ENCODE measurements at places on chromosomes 4 and X.
A peak's percentile ranks its signal among the peaks of the same experiment; 100 is the strongest.

- peak; percentile 33 for DNase-seq
Measured at GRCh38 chr4:77618383-77619241, 13.0 kb downstream of the CXCL13 start.

- DNase-seq: no peak
Measured at GRCh38 chr4:186622788-186623464, 67.6 kb upstream of the MTNR1A start.

- no peak for DNase-seq
Measured at GRCh38 chr4:177391953-177392352, 50.3 kb downstream of the AGA start.

DNA sequence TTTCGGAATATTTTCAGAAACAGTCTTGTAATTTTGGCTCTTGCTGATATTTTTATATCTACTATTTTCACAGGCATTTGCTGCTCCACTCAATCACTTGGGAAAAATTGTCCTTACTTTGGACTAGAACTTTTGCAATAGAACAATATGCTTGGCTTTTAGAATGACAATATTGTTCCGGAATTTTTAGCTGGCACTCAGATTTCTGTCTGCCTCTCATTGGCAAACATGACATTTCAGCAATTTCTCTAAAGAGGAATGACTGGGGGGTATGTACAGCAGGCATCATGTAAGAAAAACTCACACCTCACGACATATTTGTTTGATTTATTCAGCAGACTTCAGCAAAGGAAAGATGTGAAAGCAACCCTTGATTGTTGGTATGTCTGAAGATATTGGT, 243.6 kb upstream of the GPRIN3 start:
- DNase-seq: no peak

GRCh38 chr4:94036964-94037363, 170.7 kb upstream of the SMARCAD1 start:
- no peak for DNase-seq

DNA sequence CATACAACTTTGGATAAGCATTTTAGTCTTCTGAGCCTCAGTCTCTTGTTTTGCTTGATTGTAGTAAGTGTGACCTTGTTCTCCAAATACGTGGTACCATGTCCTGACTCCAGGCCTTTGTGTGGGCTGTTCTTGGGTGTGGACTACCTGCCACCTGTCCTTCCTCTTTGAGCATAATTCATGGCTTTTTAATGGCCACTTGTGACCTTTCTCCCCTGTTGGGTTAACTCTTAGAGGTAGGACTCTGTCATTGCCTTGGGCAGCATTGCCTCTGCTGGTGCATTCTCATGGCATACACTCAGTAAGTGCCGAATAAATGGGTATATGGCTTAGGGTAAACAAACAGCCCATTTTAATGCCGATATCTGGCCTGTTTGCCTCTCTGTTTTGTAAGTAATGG, 3.0 kb downstream of the NSD2 start:
- DNase-seq: no peak

DNA sequence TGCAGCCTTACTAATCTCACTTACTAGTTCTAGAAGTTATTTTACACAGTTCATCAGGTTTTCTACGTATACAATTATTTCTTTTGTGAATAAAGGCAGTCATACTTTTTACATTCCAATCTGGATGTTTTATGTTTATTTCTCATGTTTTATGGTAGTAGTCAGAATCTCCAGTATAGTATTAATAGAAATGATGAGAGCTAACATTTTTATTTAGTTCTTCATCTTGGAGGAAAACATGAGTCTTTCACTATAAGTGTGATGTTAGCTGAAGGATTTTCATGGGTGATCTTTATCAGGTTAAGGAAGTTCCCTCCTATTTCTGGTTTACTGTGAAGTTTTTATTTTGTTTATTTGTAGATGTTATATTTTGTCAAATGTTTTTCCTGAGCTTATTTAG, 256.1 kb upstream of the GIMD1 start:
- DNase-seq: no peak

DNA sequence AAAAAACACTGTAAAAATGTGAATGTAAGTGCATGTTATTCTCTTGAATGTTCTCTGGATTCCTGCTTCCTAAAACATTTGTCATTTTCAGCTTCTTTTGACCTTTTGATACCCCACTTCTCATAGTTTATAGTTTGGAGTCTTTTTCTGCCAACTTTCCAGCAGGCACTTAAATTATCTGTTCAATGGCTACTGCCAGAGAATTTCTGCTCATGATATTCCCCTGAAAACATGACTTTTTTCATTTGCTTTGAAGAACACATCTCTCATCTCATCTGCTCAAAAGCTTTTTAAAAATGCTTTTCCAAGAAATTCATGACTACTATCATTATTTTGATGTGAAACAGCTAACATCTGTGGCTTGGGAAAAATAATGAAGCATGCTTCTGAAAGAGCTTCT, 269.7 kb upstream of the PCDH7 start:
- DNase-seq: no peak

GRCh38 chr4:6767386-6767747, 15.2 kb upstream of the KIAA0232 start:
- no peak for DNase-seq

- no peak for DNase-seq
Measured at GRCh38 chrX:119871245-119871598, 311 bp downstream of the RNF113A start.

GRCh38 chr4:184273166-184274147, 55.8 kb upstream of the ENPP6 start:
- DNase-seq: no peak

DNA sequence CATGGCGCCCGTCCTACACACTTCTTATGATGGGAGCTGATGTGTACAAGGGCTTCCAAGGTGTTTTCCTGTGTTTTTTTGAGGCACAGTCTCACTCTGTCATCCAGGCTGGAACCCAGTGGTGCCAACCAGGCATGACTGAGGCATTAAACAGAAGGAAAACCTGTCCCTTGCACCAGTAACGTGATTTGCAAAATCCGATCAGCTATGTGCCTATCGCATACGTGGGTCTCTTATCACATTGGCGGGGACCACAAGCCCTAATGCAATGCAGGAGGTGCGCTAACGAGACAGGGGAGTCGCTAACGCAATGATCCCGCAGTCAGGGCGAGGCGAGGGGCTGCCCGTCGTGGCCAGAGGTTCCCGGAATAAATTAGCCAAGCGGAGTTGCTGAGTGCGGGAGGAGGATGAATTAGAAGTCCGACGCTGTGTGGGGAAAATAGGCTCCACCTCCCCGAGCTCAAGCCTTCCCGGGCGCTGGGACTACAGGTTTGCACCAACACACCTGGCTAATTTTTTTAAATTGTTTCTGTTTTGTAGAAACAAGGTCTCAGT, 162.7 kb downstream of the SHOX start:
- no peak for DNase-seq
